Spleen (tissue), 13 donors: ENCODE measurements at places on chromosomes 5 and 9. TPM values are rescaled to one million over a fixed set of nuclear protein-coding genes. Genes with fewer than 3 reads are reported as not detected.

TRIM36 gene
- total RNA-seq: 4.9 TPM

PKD2L2 gene
- 1.8 TPM for total RNA-seq

TAF11L10 gene
- not detected for total RNA-seq

DNA sequence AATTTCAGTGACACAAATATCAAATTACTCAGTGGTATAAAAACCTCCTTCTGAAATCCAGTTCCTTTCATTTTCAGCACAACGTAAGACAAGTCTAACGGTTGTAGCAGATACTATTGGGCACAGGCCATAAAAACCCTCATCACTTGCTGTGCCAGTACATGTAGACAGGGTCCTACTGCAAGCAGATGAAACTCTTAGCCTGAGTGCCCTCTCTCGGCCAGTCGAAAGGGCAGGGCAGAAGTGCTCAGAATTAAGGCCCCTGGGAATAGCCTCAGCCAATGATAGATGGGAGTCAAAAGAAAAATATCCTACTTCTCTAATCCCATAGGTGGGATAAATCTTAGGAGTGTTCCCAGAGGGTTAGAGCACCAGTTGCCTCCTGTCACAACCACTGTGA lies 168.5 kb upstream of the FER start:
- no peak for DNase-seq

- DNase-seq: no peak
Measured at GRCh38 chr5:93735378-93735777, 6.0 kb downstream of the POU5F2 start.

DNA sequence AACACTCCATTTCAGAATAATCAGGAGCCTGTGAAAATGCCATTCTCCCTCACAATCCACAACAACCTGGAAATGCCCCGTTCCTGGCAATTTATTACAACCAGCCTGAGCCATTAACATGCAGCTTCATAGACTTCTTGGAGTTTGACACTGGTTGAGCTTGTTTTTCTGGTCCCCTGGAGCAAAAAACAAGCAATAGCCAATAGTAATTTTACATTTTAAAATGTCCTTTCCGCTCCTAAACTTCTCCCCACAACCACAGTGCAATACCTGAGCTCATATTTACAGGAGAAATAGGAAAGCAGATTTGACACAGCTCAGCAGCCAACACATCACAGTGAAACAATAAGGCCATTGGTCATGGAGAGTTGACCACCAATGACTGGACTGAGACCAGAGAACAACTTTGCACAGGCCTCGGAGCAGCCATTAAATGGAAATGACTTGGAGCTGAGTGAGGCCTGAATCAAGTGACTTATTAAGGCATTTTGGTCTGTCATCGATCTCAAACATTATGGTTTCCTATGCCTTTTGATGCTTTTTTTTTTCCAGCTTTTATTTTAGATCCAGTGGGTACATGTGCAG lies 73.0 kb downstream of the ENC1 start:
- DNase-seq: no peak

- no peak for DNase-seq
Measured at GRCh38 chr5:59999056-59999455, 105.5 kb upstream of the PDE4D start.

GRCh38 chr9:107712390-107712789 lies 222.8 kb upstream of the KLF4 start:
- no peak for DNase-seq

GRCh38 chr9:137811283-137811870 lies 66.2 kb upstream of the CACNA1B start:
- DNase-seq: no peak
